Mucosa of gallbladder (tissue), 1 donor: ENCODE measurements at places on chromosomes 16 and 17.

DNA sequence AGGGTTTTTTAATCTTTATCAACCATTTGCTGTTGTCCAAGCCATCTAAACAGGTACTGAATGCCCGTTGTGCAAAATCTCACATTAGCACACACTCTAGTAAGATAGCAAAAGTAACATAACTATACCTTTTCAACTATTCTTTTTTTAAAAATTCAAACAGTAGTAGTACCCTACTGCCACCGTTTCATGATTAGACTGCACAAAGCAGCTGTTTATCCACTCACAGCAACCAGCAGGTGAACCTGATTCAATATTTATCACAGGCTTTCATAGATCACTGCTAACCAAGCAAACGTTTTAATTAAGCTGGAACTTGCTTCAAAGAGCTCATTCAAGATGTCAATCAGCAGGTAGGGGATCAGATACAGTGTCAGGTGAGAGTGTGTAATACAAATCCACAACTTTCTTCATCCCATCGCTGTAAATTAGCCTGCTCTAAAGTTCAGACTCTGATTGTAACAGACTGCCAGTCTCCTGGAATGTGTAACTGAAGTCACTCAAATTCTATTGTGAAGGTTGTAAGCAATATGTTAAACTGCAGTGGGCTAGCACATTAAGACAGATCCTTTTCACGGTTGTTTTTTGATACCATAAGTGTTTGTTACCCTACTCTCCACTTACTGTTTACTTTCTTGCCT is 47.3 kb downstream of the BRIP1 start:
- no peak for DNase-seq

- no peak for DNase-seq
These were observed 12.5 kb upstream of the SLC16A11 start for GRCh38 chr17:7056386-7056785.

GRCh38 chr17:32697728-32698625 is 178.9 kb downstream of the MYO1D start:
- no peak for DNase-seq

- no peak for DNase-seq
These were observed 15.8 kb upstream of the AGRP start for GRCh38 chr16:67499106-67499505.

DNA sequence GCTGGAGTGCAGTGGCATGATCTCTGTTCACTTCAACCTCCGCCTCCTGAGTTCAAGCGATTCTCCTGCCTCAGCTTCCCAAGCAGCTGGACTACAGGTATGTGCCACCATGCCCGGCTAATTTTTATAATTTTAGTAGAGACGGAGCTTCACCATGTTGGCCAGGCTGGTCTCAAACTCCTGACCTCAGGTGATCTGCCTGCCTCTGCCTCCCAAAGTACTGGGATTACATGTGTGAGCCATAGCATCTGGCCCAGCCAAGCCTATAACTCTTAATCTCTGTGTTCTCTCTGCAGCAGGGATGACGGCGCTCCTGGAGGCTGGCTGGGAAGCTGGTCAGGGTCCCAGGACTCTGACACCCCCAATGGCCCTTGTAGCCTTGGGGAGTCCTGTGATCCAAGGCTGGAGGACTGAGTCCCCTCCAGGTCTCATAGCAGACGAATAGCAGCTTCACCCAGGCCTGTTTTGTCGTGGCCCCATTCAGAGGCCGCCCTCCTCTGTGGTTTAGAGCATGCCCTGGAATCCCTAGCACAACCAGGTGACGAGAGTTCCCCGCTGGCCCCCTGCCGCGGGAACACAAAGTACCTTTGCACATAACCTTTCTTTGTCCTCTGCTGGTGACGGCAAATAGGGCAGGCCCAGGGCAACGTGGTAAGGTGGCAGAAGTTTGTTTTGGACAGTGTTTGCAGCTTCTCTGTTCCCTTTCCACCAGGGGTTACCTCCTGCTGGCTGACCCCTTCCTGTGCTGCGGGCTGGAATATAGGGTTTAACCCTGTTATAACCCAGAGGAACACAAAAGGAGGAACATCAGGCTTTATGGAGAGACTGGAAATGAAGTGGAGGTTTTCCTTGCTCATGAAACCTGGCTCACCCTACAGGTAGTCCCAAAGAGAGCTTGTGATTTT is 43.0 kb upstream of the TOB1 start:
- peak; percentile 90 for DNase-seq

- no peak for DNase-seq
These were observed 416 bp downstream of the KIFC3 start for GRCh38 chr16:57801809-57802340.

- DNase-seq: peak; percentile 74
These were observed 10.8 kb upstream of the BCAR1 start for GRCh38 chr16:75262104-75262799.

- no peak for DNase-seq
These were observed 35.6 kb downstream of the CLEC3A start for GRCh38 chr16:78057803-78058564.

DNA sequence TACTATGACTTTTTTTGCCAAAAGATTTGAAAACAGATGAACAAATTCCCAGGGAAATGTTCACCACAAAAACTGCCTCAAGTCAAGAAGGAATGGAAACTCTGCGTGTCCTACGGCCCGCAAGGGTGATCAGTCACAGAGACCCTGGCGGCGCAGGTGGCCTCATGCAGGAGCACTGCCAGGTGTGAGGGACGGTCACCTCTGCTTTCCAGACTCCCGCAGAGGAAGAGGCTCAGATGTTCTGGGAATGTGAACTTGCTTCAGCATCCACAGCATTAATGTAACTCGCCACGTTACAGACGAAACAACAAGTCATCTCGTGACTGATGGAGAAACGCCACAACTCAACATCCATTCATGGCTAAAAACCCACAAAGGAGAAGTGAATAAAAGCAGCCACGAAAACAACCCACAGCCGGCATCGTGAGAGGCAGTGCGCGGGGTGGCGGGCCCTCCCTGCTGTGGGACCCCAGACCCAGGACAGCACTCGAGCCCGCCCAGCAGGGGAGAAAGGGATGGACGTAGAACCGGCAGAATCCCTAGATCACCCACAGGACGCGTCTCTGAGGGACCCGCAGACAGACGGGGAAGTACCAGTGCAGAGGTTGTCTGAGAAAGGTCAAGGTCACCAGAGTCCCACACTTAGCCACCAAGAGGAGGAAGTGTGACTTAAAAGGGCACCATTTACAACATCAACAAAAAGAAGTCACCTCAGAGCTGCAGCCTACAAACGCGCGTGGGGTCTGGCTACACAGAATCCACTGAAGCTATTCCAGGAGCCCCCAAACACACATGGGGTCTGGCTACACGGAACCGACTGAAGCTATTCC is 76.9 kb upstream of the GNG13 start:
- DNase-seq: no peak

GRCh38 chr17:61528171-61528570 is 62.8 kb downstream of the NACA2 start:
- DNase-seq: no peak

- no peak for DNase-seq
These were observed 544.4 kb downstream of the KCNJ2 start for GRCh38 chr17:70713694-70714093.

DNA sequence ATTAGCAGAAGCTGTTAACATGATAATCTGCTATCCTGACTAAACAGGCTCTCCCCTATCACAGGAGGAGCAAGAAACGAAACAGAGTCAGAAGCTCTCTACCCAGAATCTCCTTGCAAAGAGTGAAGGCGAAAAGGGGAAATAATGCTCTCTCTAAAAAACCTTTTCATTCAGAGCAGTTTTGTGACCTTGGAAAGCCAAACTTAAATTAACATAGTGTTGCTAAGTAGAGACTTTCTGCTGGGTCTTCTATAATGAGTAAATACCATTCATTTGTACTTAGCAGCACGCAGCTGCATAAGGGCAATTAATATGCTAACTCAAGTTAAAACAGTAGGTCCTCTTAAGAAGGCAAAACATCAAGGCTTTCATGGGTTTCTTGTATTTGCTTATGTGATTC is 101.7 kb upstream of the GPR139 start:
- DNase-seq: no peak

DNA sequence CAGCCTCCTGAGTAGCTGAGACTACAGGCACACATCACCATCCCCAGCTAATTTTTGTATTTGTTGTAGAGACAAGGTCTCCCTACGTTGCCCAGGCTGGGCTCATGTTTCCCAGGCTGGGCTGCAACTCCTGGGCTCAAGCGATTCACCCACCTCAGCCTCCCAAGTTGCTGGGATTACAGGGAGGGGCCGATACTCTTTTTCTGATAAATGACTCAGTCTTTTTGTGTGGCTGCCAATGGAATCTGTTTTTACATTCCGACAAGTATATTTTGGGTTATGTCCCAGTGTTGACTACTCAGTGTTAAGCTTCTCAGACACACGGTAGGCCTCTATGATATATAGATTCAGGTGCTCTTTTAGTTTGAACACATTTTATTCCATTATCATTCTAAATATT is 58.1 kb downstream of the SLFN11 start:
- no peak for DNase-seq

DNA sequence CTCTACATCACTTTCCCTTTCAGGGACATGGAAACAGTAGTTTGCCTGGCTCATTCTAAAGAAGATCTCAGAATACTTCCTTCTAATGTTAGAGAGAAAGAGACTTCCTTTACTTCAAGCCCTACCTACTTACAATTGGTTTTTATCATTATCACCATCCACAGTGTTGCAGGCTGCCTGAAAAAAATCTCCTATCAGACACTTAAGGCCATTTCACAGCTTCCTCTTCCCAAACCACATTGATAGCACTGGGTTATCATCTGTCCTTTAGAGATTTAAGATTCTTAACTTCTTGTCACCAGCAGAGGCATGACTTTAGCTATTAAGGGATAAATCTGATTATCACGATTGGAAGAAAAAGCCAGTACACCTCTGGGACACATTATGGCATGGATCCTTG is 178.5 kb upstream of the TBX2 start:
- no peak for DNase-seq

GRCh38 chr16:57137566-57138273 is 45.3 kb downstream of the CPNE2 start:
- no peak for DNase-seq

DNA sequence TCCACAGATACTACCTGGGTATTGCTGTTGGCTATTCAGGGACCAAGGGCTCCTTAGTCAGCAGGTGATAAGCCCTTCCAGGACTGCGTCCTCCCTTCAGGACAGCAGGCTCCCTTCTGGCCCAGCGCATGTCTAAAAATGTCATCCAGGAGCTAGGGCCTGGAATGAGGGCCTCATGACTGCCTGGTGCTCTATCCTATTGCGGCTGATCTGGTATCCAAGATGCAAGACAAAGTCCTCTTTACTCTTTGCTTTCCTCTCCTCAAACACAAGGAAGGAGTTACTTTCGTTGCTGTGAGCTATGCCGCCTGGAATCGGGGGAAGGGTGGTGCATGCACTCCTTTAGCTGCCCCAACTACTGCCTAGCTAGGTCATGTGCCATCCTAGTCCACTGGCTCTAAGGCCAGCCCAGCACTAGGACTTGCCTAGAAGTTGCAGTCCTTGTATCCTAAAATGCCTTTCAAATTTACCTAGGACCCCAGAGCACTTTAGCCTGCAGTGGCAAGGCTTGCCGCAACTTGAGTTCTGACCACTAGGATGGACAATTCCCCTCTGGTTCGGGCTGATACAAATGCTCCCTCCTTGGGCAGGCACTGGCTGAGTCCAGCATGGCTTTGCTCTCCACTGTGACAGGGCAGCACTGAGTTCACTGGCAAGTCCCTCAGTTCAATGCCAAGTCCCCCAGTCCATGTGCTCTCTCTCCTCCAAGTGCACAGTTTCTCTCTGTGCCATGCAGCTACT is 10.1 kb upstream of the TMEM219 start:
- no peak for DNase-seq

- DNase-seq: peak; percentile 20
These were observed at the start of gene ASIC2 for GRCh38 chr17:33292981-33293867. Gene ASIC2 (minus strand): TSS chr17:33293295.

GRCh38 chr17:45763182-45763581 is 20.9 kb upstream of the CRHR1 start:
- no peak for DNase-seq

DNA sequence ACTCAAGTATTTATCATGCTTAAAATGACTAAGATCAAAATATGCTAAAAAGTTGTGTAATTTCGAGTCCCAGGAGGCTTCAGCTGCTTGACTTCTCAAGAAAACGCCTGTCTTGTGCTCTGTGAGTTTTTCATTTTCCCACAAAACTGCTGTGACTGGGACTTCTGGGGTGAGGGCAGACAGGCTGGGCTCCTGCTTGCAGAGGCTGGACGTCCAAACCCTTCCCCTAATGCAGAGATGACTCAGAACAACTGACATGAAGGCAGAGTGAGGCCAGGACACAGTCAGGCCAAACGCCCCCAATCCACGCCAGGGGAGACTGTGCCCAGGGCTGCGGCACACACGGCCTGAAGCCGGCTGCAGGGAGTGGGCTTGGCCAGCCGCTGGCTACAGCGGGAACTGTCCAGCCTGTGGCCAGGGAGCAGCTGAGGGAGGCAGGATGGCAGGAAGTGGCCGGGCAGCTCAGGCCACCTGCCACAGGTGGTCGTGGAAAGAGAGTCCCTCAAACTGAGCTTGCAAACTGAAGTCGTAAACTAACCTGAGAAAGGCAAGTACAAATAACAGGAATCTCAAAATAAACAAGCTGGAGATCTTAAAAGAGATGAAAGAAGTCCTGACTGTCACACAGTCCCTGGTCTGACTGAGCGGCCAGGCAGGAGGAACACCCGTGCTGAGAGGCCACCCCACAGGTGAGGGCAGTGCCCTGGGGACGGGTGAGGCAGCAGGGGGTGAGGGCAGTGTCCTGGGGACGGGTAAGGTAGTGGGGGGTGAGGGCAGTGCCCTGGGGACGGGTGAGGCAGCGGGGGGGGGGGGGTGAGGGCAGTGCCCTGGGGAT is 21.3 kb upstream of the HEXD start:
- no peak for DNase-seq

GRCh38 chr17:72008236-72008876 is 112.5 kb upstream of the SOX9 start:
- DNase-seq: no peak

GRCh38 chr16:3060339-3061127 is 4.9 kb upstream of the IL32 start:
- DNase-seq: no peak

GRCh38 chr17:67435122-67435521 is 58.0 kb downstream of the PITPNC1 start:
- DNase-seq: peak; percentile 45

- DNase-seq: no peak
These were observed 44.0 kb downstream of the ANKRD11 start for GRCh38 chr16:89446136-89446974.

DNA sequence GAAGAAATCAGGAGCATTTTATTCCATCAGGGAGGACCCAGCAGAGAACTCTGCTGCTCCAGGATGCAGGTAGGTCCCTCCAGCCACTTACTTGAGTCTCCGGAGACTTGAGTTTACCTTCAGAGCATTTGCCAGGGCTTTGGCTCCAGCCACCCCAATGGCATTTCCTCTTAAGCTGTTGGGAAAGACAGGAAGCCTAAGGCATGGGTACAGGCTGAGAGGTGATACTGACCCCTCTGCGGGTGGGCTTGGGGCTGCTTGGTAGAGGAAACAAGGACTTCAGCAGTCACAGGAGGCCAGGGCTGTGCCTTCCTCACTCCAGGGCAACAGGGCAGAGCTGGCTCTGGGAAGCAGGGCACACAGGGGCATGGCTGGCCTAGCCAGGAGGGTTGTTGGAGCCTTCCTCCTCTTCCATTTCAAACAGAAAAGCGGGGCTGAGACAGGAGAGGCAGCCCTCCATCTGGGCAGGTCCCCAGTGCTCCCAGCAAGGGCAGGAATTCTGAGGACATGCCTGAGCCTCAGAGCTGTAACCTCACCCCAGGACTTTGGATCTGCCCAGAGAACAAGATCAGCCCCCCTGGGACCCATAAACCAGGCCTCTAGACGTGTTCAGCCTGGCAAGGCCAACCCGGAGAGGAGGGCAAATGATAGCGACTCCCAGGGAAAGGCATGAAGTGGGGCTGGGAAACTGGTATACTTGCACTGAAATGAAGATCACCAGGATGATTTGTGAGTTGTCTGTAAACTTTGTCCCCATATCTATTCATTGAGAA is 34.4 kb downstream of the NLRC3 start:
- DNase-seq: no peak
